ENCODE measurements at places on chromosomes 12 and 14. TPM values are rescaled to one million over a fixed set of nuclear protein-coding genes. Genes with fewer than 3 reads are reported as not detected.

- H3K4me1 ChIP-seq: peaks cover 35% of the 10 kb centered on the region
- no peak overlapping the region for H3K27ac ChIP-seq
- no peaks in the 10 kb centered on the region for H3K27me3 ChIP-seq
- no peak for DNase-seq
- peaks cover 26% of the 10 kb centered on the region for H3K36me3 ChIP-seq
Observed at GRCh38 chr12:57617942-57618341, 6.7 kb downstream of the ARHGEF25 start.

The AGAP2 gene
- 3.5 TPM for total RNA-seq

The RPL10L gene
- not detected for total RNA-seq

DNA sequence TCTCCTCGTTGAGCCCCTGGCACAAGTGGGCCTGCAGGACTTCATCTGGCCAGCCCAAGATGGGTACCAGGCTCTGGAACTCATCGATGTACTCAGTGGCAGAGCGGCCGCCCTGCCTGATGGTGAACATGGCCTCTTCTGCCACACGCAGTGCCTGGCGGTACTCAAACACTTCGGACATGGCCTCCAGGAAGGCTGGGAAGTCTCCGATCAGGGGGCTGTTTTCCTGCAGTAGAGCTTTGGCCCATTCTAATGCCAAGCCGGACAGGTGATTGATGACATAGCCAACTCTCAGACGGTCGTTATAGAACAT lies 19.8 kb downstream of the RTL1 start:
- no peaks in the 10 kb centered on the region for H3K4me1 ChIP-seq
- H3K27ac ChIP-seq: no peak overlapping the region
- DNase-seq: no peak
- H3K27me3 ChIP-seq: no peaks in the 10 kb centered on the region

- H3K27ac ChIP-seq: no peak overlapping the region
- DNase-seq: no peak
- no peaks in the 10 kb centered on the region for H3K4me1 ChIP-seq
- H3K4me3 ChIP-seq: no peak overlapping the region
Observed at GRCh38 chr12:78115889-78116288, 285.2 kb downstream of the NAV3 start.

The RFX4 gene
- not detected for total RNA-seq

DNA sequence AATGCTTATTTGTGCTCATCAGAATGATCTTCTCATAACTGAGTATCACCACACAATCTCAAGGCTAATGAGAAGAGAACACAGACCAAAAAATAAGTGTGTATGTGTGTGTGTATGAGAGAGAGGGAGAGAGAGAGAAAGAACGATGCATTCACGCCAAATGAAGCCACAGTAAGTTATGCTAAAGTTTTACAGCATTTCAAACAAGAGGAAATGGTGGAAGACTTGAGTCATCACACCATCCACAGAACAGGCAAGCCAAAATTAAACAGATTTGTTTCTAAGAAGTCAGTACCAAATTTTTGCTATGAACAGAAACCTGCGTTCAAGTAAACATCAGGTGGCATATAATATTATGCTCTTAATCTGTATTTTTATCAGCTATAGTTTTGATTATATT lies 141.2 kb downstream of the MED13L start:
- DNase-seq: no peak
- peaks cover 58% of the 10 kb centered on the region for H3K4me1 ChIP-seq
- H3K27ac ChIP-seq: no peak overlapping the region
- H3K4me3 ChIP-seq: no peak overlapping the region

DNA sequence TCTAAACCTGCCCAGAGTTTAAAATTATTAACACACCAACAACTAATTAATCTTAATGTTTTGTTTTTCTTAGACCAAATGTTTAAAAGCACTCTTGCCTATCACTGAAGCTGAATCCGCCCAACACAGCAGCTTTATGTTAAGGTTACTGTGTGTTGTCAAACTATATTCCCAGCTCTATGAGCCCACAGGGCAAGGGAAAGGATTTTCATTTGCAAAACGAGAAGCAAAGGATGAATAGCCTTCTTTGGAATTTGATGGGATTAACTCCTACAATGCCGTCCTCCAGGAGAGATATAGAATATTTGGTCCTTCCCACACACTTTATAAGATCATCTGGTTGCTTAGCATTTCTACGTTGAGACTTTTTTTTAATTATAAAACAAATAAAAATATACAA lies 43.7 kb downstream of the DUSP16 start:
- no peak overlapping the region for H3K4me3 ChIP-seq
- H3K36me3 ChIP-seq: no peaks in the 10 kb centered on the region
- no peaks in the 10 kb centered on the region for H3K27me3 ChIP-seq
- no peak for DNase-seq
- no peaks in the 10 kb centered on the region for H3K4me1 ChIP-seq

DNA sequence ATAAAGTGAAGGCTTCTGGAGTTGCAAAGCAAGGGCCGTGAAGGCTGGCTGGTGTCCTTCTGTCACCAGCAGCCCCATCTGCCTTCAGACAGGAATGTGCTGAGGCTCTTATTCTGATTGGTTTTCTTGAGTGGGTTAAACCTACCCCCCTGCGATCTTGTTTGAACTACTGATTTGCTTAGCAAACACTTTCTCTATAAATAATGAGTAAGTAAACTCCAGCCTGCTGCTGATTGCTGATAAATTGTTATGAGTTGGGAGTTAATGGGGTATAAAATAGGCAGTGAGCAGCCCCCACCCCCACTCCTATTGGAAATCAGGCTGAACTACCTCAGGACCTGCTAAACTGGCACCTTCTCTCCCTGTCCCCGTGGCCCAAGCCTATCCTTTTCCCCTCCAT lies 146.1 kb upstream of the NOS1 start:
- no peaks in the 10 kb centered on the region for H3K36me3 ChIP-seq
- H3K4me3 ChIP-seq: no peak overlapping the region
- no peaks in the 10 kb centered on the region for H3K4me1 ChIP-seq
- no peak for DNase-seq

The NABP2 gene
- 17.2 TPM for total RNA-seq

- H3K36me3 ChIP-seq: peaks cover 43% of the 10 kb centered on the region
- H3K4me1 ChIP-seq: peaks cover 28% of the 10 kb centered on the region
- no peak for DNase-seq
- H3K27me3 ChIP-seq: no peaks in the 10 kb centered on the region
- H3K4me3 ChIP-seq: no peak overlapping the region
- H3K27ac ChIP-seq: no peak overlapping the region
Observed at GRCh38 chr12:113302886-113303640, 31.8 kb downstream of the SLC8B1 start.

DNA sequence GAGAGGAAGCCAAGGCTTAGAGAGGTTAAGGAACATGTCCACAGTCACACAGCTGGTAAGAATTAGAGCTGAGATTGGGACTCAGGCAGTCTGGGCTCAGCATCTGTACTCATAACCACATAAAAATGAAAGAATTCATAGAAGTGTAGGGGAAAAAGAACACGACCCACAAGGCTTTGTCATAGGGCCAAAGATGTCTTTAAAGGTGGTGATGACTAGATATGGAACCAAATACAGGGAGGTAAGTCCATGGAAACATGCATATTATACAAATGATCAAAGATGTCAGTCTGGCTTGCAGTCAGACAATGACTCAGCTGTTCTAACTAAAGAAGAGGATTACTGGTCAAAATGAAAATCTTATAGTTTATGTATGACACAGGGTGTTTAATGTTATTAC lies 7.2 kb upstream of the SSPN start:
- H3K27me3 ChIP-seq: no peaks in the 10 kb centered on the region
- H3K4me3 ChIP-seq: no peak overlapping the region
- H3K36me3 ChIP-seq: no peaks in the 10 kb centered on the region
- H3K4me1 ChIP-seq: no peaks in the 10 kb centered on the region
- no peak for DNase-seq
- no peak overlapping the region for H3K27ac ChIP-seq

GRCh38 chr14:57533214-57533613 lies 39.6 kb upstream of the CCDC198 start:
- H3K36me3 ChIP-seq: no peaks in the 10 kb centered on the region
- no peaks in the 10 kb centered on the region for H3K27me3 ChIP-seq
- no peak overlapping the region for H3K27ac ChIP-seq
- no peak overlapping the region for H3K4me3 ChIP-seq
- H3K4me1 ChIP-seq: no peaks in the 10 kb centered on the region
- no peak for DNase-seq

DNA sequence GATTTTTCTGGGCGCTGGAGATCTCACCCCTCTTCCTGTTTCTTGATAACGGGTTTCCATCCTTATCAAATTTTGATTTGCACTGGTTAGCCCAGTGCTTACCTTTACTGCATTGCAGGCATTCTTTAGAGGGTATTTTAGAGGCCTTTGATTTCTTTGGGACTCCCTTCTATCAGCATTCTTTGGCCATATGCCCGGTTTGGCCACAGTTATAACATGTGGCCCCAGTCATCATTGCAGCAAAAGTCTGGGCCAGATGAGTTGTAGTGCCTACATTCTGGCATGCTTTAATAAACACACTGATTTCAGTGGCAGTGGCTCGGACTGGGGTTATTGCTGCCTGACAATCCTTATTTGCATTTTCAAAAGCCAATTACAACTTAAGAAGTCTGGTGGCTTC lies 82.3 kb downstream of the KCNMB4 start:
- H3K36me3 ChIP-seq: no peaks in the 10 kb centered on the region
- H3K27me3 ChIP-seq: no peaks in the 10 kb centered on the region
- H3K4me1 ChIP-seq: no peaks in the 10 kb centered on the region

DNA sequence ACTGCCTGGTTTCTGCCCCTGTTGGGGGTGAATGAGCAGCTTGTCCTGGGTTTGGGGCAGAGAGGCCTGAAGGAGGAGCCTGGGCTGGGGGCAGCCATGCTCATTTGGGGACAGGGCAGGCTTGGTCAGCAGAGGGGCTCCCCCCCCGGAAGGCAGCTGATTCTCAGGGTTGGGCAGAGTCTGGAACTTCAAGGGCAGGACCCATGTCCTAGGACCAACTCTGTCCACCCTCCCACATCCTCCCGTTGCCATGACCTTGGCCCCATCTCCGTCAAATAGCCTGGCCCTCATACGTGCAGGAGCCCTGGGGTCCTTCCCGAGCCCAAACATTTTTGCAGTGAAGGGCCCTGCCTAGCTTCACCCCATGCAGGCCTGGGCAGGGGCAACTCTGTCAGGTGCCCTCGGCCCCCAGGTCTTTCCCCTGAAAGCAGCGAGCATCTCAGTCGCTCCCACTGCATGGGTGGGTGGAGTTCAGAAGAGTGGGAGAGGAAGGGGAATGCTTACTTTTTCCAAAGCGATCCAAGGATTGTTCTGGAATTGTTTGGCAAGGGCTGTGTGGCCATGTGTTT lies 32.6 kb downstream of the TNFAIP2 start:
- H3K36me3 ChIP-seq: no peaks in the 10 kb centered on the region
- no peak overlapping the region for H3K4me3 ChIP-seq
- no peak overlapping the region for H3K27ac ChIP-seq
- no peaks in the 10 kb centered on the region for H3K27me3 ChIP-seq

GRCh38 chr12:27732281-27732680 lies 21.6 kb downstream of the MRPS35 start:
- no peaks in the 10 kb centered on the region for H3K27me3 ChIP-seq
- no peaks in the 10 kb centered on the region for H3K4me1 ChIP-seq
- H3K36me3 ChIP-seq: peaks cover 9% of the 10 kb centered on the region
- no peak overlapping the region for H3K4me3 ChIP-seq
- no peak overlapping the region for H3K27ac ChIP-seq
- no peak for DNase-seq

The TSPAN19 gene
- not detected for total RNA-seq

GRCh38 chr14:97218691-97219430 lies 421.7 kb downstream of the VRK1 start:
- no peak overlapping the region for H3K27ac ChIP-seq
- peaks cover 10% of the 10 kb centered on the region for H3K4me1 ChIP-seq
- H3K4me3 ChIP-seq: peak overlapping the region; percentile 56
- no peak for DNase-seq

The IFNG gene
- total RNA-seq: not detected

The EPYC gene
- not detected for total RNA-seq

GRCh38 chr14:31944256-31945073 lies 132.6 kb upstream of the ARHGAP5 start:
- no peak overlapping the region for H3K27ac ChIP-seq
- H3K27me3 ChIP-seq: no peaks in the 10 kb centered on the region
- no peaks in the 10 kb centered on the region for H3K36me3 ChIP-seq
- no peaks in the 10 kb centered on the region for H3K4me1 ChIP-seq
- H3K4me3 ChIP-seq: no peak overlapping the region

- DNase-seq: no peak
- H3K4me1 ChIP-seq: no peaks in the 10 kb centered on the region
- no peak overlapping the region for H3K4me3 ChIP-seq
- no peaks in the 10 kb centered on the region for H3K27me3 ChIP-seq
Observed at GRCh38 chr12:32309811-32310736, 89.3 kb upstream of the FGD4 start.

DNA sequence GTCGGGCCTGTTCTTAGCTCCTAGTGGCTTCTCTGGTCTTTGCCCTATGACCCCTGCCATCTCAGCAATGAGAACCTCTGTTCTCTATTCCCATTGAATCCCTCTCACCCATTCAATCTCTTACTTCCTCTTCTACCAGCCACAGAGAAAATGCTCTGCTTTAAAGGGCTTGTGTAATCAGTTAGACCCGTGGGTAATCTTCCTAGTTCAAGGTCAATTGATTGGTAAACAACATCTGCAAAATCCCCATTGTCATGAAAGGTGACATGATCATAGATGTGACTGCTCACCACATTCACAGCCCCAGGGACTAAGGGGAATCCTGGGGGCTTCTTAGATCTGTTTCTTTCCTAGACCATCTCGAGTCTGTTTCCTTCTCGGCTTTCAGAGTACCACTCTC lies 7.2 kb upstream of the CCDC197 start:
- H3K4me1 ChIP-seq: no peaks in the 10 kb centered on the region
- no peak overlapping the region for H3K27ac ChIP-seq
- no peak for DNase-seq
- H3K27me3 ChIP-seq: no peaks in the 10 kb centered on the region
- no peak overlapping the region for H3K4me3 ChIP-seq
- H3K36me3 ChIP-seq: no peaks in the 10 kb centered on the region

DNA sequence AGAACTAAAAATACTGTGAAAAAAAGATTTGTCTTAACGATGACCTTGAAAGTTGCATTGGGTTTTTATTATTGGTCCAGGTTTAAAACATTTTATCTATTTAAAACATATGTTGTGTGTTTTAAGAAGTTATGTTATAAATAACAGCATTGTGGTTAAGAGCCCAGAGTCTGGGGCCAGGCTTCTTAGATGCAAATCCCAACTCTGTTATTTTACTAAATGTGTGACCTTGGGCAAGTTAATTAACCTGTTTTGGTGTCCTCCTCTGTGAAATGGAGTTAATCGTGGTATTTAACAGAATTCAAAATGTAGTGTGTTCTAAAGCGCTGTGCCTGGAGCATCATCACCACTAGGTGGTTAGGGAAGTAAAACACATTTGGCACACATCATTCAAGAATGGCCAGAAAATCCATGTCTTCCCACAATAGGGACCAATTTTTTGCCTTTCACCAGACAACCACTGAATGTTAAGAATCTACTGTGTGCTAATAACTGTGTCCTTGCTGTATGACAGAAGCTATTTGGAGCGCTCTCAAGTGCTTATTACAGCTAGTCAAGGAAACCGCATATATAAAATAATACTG lies 133.3 kb downstream of the MON2 start:
- DNase-seq: no peak
- H3K36me3 ChIP-seq: no peaks in the 10 kb centered on the region
- no peaks in the 10 kb centered on the region for H3K27me3 ChIP-seq
- H3K4me3 ChIP-seq: no peak overlapping the region

All from thoracic aorta (tissue), 2 donors.